ENCODE measurements at places on chromosomes 16 and 17.
A peak's percentile ranks its signal among the peaks of the same experiment; 100 is the strongest.

DNA sequence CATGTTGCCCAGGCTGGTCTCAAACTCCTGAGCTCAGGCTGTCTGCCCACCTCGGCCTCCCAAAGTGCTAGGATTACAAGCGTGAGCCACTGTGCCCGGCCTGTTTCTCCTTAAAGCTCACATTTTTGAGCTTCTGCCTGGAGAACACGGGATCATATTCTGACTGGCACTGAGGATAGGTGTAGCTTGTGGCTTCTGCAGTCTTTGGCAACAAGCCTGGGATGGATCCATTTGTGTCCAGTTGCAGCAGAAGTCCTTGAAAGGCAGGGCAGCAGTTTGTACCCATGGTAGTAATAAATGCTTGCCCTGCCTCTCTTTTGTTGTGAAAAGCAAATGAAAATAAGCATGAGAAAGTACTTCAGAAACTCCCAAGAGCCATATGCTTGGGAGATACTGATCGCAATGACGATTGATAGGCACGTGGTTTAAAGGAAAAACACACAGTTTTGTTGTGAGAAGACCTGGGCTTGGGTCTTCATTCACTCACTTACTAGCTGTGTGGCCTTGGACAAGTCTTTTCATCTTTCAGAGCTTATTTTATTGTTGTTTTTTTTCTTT is 3.1 kb upstream of the CORO7 start:
- no peak for DNase-seq

DNA sequence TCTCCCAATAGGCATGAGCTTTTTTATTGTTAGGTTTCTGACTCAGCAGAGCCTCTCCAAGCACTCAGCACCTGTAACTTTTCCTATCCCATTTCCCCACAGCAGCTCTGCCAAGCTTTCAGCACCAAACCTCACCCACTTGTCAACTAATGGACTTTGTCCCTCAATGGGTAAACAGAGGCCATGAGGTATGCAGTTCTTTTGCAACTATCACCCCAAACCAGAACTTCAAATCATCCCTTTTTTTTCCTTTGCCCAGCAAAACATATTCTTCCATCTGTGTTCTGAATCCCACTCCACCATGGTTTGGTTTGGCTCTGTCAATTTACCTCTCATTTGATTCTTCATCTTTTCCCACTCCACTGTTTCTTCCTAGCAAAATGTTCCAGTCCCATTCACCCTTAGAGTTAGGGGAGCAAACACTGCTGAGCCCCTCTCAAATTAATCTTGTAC is 58.1 kb downstream of the TOX3 start:
- DNase-seq = no peak

GRCh38 chr17:31390748-31391495 is 553 bp upstream of the RAB11FIP4 start:
- DNase-seq = no peak

- DNase-seq = no peak
Measured at GRCh38 chr17:11002417-11002816, 164.5 kb upstream of the PIRT start.

DNA sequence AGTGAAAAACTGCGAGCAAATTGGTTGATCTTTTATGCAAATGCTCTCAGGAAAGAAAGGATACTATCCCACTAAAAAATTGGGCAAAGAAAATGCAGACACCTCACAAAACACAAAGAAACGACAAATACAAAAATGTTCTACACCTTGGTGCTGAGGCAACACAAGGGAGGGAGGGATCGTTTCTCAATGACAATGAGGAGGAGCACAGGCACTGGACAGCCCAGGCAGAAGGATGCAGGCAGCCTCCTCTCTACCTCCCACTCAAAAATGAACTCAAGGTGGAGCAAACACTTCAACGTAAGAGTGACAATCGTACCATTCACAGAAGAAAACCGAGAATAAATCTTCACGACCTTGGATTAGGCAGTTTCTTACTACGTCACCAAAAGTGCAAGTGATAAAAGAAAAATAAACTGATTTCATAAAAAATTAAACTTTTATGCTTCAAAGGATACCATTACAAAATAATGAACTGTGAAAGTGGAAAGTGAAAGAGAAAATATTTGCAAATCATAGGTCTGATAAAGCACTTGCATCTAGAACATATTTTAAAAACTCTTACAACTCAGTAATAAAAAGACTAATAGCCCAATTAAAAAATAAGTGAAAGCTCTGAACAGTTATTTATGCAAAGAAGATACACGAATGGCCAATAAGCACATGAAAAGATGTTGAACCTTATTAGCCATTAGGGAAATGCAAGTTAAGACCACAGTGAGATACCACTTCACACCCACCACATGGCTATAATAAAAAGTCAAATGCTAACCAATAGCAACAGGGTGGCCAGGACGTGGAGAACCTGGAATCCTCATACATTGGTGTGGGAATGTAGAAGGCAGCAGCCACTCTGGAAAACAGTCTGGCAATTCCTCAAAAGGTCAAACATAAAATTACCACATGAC is 80.8 kb upstream of the TRAP1 start:
- DNase-seq = no peak

DNA sequence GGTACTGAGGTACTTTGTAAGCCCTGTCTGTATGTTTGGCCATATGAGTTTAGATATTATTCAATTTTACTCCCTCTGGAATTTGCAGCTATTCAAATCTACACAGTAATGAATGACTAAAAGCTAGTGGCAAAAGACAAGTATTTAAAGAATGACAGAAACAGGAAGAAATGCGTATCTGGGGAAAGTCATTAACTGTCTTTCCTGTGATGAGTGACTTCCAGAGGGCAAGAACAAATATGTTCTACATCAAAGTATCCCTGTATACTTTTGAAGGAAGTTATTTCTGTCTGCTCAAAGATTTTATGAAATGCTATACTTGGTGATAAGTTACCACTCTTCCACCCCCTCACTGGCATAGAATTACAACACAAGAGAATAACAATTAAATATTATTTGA is 489.3 kb upstream of the SOX9 start:
- peak; percentile 53 for DNase-seq

DNA sequence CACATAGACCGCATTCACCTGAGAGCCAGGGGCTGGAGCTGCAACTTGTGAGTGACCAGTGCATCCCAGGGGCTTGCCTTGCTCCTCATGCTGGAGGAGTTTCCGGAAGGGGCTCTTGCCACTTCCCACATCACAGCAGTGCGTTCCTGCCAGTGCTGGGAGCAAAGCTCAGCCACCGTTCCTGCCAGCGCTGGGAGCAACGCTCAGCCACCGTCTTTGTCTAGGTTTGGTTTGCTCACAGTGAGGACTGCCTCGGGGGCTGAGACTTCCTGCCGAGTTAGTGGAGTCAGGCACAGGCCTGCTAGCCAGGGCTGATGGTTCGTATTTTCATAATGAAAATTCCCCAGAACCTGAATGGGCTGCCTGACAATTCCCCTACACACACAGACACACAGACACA is 5.4 kb upstream of the CHRNE start:
- peak; percentile 16 for DNase-seq

DNA sequence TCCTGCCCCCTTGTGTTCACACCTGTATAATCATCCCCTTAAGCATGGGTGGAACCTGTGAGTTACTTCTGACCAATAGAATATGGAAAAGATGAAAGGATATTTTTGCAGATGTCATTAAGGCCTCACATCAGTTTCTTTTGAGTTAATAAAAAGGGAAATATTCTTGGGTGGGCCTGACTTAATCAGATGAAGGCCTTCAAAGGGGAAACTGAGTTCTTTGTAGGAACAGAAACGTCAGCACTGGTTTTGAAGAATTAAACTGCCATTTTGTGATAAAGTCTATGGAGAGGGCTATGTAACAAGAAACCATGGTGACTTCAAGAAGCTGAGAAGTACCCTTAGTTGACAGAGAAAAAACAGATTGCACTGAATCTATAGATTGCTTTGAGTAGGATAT is 168.7 kb upstream of the CNTNAP4 start:
- no peak for DNase-seq

DNA sequence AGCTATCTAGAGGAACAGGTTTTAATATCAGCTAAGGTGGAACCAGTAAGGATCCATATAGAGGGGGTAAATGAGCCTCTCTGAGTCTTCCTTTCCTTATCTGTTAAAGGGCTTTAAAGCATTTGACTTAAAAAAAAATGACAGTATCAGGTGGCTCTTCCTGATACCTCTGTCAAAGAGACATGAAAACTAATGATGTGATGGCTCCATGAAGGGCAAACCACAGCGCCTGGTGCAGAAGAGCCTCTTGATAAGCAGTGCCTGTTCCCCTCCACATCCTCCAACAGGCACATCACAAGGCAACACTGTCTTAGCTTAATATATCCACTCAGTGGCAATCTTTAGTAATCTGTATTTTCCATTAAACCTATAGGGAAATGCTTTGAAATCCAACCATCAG is 68.9 kb downstream of the USP31 start:
- DNase-seq = no peak

GRCh38 chr17:61205931-61206330 is 193.7 kb upstream of the TBX2 start:
- peak; percentile 35 for DNase-seq

- no peak for DNase-seq
Measured at GRCh38 chr16:68645494-68646388, 631 bp downstream of the CDH3 start.

GRCh38 chr17:64138441-64138840 is 8.5 kb upstream of the ERN1 start:
- no peak for DNase-seq

Measured in astrocyte of the spinal cord (primary cell).